Activated T-cell treated with anti-CD3 and anti-CD28 coated beads, Interleukin-2, amount 50 U/mL, for 72 hours (primary cell): ENCODE measurements at places on chromosomes 1 and 21.

DNA sequence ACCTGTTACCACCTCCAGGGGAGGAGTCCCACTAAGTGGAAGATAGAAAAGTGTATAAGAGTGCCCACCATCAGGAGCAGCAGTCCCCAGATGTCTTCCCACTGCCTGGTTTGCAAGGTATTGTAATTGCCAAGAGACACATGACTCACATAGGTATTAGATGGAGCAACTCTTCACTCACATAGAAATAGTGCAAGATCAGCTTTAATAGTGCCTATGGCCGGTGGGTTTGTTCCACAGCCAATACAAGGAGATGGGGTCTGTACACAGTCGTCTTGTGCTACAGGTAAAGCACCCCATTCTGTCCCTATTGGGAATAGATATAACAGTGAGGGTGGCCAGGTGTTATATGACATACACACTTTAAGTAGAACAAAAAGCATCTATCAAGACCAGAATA is 18.6 kb upstream of the GBP5 start:
- H3K36me3 ChIP-seq: peaks cover 40% of the 10 kb centered on the region
- H3K27me3 ChIP-seq: no peaks in the 10 kb centered on the region
- no peak overlapping the region for H3K4me3 ChIP-seq
- peaks cover 57% of the 10 kb centered on the region for H3K4me1 ChIP-seq
- DNase-seq: no peak

DNA sequence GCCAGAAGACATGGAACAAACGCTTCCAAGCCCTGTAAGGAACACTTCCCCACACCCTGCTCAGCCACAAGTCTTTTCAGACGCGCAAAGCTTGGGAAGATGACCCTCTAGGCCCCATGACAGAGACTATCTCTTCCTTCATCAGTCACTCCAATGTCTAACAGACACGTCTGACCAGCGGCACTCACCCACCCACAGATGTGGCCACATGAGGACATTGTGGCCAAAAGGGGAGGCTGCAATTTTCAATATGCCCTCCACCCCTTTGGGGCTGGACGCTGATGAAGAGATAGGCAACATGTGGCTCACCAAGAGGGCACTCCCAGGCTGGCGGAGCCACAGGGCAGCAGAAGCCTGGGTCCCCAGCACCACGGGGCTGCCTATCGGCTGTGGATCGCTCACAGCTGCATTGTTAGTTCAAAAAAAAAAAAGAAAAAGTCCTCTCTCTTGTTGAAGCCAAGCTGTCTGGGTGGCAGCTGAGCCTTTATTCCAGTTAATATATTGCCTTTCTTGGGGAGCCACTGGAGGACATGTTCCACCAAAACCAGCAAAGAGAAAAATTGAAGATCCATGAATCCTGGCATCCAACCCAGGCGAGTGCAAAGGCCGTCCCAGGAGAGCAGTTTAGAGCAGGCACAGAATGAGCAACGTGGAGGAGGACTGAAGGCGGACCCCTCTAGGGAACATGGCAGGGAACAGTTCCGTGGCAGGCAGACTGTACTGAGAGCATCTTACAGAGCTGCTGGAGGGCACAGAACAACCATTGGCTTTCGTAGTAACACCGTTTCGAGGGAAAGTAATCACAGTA is 52.7 kb upstream of the GPR153 start:
- H3K36me3 ChIP-seq: no peaks in the 10 kb centered on the region
- H3K27me3 ChIP-seq: no peaks in the 10 kb centered on the region
- no peak overlapping the region for H3K27ac ChIP-seq
- H3K4me3 ChIP-seq: no peak overlapping the region

DNA sequence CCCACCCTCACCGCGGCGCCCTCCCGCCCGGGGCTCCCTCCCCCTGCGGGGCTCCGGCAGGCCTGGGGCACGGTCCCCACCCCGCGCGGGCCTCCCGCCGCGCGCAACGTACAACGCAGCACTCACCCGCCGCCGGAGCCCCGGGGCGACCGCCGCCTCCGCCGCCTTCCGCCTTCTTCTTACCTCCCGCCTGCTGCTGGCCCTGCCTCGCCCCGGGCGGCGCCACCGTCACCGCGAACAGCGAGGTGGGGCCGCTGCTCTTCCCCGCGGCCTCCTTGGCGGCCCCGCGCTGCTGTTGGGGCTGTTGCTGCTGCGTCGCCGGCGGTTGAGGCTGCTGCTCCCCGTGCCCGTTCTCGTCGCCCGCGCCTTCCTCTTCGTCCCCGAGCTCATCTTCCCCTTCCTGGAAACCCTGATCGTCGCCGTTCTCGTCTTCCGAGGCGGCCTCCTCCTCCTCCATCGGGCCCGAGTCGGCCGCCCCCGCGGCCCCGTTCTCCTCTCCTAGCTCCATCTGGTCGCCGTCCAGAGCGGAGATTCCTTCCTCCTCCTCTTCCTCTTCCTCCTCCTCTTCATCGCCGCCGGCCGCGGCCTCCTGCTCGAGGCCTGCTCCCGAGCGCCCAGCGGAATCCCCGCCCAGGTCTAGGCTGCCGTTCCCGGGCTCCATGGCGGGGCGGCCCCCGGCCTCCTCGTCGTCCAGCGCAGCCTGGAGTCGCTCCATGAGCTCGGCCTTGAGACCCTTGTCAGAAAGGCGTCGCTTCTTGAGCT is 671 bp downstream of the HNRNPU start:
- peak overlapping the region; percentile 97 for H3K27ac ChIP-seq
- peak overlapping the region; percentile 99 for H3K4me3 ChIP-seq

DNA sequence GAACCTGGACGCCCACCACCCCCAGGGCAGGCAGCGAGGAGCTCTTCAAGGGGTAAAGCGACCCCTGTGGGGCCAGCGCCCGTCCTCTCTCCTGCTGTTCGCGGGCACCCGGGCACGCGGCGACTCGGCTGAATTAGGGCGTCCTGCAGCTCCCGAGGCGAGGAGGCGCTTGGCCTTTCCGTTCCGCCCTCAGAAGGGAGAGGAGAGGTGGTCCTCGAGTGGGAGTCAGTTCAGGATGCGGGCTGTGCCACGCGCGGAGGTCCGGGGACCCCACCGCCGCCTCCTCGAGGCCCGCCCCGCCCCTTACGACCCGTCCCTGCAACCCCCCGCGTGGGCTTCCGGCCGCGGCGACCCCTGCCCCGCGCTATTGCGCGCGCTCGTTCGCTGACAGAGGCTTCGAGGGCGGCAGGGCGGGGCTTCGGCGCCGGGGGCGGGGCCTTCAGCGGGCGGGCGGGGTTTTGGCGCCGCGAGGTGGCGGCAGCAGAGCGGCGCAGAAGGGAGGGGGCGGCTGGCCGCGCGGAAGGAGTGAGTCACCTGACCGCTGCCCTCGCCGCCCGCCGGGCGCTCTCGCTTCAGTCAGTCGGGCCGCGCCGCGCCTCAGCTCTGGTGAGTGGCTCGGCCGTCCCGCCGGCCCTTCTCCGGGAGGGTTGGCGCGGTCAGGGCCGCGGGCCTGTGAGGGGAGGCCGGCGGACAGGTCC is at the start of gene BACH1:
TSS of gene BACH1 (plus strand) at position 575 of the 698 bp plus-strand sequence. CDS start 22,359 bp downstream, outside the sequence.
- peaks cover 2% of the 10 kb centered on the region for H3K36me3 ChIP-seq
- peak within 1 kb of the TSS; percentile 92 for H3K27ac ChIP-seq
- peak within 1 kb of the TSS; percentile 96 for H3K4me3 ChIP-seq
- peak; percentile 93 for DNase-seq

DNA sequence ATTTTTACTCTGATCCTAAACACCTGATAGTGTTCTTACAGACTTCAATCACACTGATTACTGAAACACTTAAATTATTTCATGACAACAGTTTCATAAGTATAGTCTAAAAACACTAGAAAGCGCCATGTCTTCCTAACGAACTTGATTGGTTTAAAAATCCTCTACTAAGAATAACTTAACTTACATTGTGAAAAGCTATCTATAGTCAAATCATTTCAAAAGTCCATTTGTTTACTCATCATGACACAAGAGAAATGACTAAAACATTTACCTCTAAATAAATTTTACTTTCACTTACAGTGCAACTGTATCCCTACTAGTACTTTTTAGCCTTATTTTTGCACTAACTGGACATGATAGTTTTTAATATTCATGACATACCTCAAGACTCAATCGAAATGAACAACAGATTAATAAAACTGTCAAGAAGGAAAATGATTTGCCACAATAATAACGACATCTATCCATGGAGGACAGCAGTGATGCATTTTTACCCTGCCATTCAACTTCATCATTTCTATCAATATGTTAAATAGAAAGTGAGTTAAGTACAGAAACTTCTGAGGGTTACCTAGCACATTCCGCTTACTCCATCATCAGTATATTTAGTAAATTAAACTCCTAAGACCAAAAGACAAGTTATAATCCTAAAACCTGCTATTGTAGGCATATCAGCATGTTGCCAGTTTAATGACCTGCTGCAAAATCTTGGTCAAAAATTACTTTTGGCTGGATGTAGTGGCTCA is 38.4 kb downstream of the AHCTF1 start:
- peaks cover 13% of the 10 kb centered on the region for H3K4me1 ChIP-seq
- peak overlapping the region; percentile 95 for H3K27ac ChIP-seq
- DNase-seq: no peak

DNA sequence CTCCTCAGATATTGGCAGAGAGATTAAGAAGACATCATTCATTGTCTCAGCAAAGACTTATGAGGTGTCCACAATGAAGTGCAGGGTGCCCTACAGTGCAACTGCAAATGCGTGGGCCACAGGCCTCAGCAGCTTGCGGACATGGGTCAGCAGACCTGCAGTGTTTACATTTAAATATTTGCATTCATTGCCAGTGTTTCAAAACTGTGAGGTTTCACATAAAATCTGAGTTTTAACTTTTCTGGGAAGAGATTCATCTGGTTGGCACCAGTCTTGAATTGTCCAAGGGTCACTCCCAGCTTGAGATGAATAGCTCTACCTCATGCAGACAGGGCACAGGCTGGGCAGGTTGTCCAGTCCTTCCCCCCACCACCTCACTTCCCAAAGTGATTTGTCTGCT is 286.8 kb upstream of the DUSP10 start:
- H3K4me3 ChIP-seq: no peak overlapping the region
- peaks cover 14% of the 10 kb centered on the region for H3K27me3 ChIP-seq
- no peak for DNase-seq

- no peak overlapping the region for H3K27ac ChIP-seq
- no peaks in the 10 kb centered on the region for H3K36me3 ChIP-seq
- H3K27me3 ChIP-seq: no peaks in the 10 kb centered on the region
- H3K4me1 ChIP-seq: no peaks in the 10 kb centered on the region
Observed at GRCh38 chr1:245234217-245235081, 79.7 kb downstream of the KIF26B start.

DNA sequence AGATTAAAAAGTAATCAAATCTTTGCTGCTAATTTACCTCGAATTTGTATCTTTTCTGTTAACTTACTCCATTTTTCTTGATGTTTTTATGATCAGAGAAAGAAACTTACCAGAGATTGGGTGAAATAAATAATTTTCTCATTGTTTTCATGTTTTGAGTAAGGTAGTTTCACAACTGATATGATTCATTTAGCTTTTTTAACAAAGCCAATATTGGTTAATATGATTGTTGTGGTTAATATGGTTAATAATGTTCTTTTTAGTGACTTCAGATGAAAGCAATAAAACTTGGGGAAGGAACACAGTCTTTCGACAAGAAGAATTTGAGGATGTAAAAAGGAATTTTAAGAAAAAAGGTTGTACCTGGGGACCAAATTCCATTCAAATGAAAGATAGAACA is 48.1 kb downstream of the MAP3K21 start:
- DNase-seq: no peak
- no peak overlapping the region for H3K27ac ChIP-seq
- no peaks in the 10 kb centered on the region for H3K27me3 ChIP-seq

GRCh38 chr1:246099570-246099969 is 407.5 kb downstream of the SMYD3 start:
- no peak overlapping the region for H3K27ac ChIP-seq
- no peaks in the 10 kb centered on the region for H3K4me1 ChIP-seq
- peaks cover 2% of the 10 kb centered on the region for H3K36me3 ChIP-seq
- H3K27me3 ChIP-seq: no peaks in the 10 kb centered on the region
- no peak overlapping the region for H3K4me3 ChIP-seq

DNA sequence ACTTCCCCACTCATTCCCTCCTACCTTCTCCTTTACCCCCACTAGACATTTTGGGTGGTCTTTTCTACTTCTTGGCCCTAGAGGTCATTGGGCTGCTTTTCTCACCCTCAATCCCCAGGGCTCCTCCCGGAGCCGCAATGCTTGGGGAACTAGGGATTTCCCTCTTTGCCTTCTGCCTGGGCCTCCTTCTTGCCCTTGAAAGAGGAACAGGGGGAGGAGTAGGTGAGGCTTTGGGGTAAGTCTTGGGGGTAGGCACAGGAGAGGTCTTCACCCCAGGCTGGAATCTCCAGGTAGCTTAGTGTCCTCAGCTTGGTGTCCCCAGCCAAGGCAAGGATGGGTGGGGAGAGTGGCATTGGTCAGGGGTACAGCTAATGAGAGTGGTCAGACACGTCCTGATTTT is 56.2 kb upstream of the EPS8L3 start:
- H3K27me3 ChIP-seq: no peaks in the 10 kb centered on the region
- no peak overlapping the region for H3K4me3 ChIP-seq
- peaks cover 2% of the 10 kb centered on the region for H3K36me3 ChIP-seq
- no peak for DNase-seq
- H3K27ac ChIP-seq: no peak overlapping the region
